Naive B cell (primary cell): ENCODE measurements at places on chromosomes 16 and 17. TPM values are rescaled to one million over a fixed set of nuclear protein-coding genes. Genes with fewer than 3 reads are reported as not detected.

DNA sequence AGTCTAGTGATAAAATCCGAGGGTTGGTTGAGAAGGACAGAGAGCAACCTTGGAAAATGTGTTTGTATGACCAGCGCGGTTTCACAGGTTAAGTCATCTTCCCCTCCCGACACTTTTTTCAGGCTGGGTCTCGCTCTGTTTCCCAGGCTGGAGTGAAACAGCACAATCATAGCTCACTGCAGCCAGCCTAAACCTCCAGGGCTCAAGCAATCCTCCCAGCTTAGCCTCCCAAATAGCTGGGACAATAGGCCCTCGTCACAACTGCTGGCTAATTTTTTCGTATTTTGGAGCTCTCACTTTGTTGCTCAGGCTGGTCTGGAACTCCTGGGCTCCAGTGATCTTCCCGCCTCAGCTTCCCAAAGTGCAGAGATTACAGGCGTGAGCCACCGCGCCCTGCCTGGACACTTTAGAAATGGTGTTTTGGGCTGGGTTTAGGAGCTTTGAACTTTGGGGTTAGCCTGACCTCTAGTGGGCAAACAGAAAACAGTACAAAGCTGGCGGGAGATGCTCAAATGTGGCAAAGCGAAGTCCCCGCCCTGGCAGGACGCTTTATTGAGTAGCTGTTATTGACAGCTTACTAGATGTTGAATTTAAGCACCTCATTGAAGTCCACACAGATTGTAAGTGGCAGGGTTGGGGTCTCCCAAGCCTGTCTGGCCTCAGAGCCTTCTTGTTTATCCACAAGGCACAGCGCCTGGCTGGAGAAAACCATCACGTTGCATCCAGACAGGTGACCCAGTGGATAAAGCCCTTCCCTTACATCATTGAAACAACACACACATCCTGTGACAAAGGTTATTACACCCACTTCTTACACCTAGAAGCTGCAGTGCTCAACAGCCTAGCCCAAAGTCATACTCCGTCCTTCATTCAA, 34.7 kb upstream of the RBBP6 start:
- no peak overlapping the region for H3K4me3 ChIP-seq
- H3K27me3 ChIP-seq = peaks cover 25% of the 10 kb centered on the region
- no peaks in the 10 kb centered on the region for H3K4me1 ChIP-seq
- no peaks in the 10 kb centered on the region for H3K36me3 ChIP-seq
- peak overlapping the region; percentile 37 for H3K27ac ChIP-seq
- peak; percentile 55 for DNase-seq

- no peaks in the 10 kb centered on the region for H3K27me3 ChIP-seq
- H3K4me1 ChIP-seq = peaks cover 6% of the 10 kb centered on the region
- no peak overlapping the region for H3K4me3 ChIP-seq
- DNase-seq = no peak
- H3K36me3 ChIP-seq = peaks cover 14% of the 10 kb centered on the region
Observed at GRCh38 chr16:50354629-50355456, 13.9 kb downstream of the BRD7 start.

DNA sequence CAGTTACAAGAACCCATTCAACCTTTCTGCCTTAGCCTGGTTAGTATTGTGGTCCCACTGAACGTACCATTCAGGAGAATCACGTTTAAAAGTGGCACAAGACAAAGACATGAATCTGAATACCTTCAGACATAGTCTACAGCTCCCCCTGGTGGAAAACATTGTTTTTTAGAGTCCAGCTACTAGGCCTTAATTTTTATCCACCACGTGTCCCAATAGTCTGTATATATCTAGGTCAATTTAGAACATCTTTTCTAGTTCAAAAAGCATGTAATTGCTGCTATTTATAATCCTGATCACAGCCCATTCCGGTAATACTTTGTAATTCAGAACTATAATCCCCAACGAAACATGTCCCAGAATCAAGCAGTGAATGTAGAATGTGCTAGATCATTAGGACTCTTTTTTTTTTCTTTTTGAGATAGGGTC, 13.7 kb upstream of the GUCY2D start:
- no peaks in the 10 kb centered on the region for H3K27me3 ChIP-seq
- peak overlapping the region; percentile 72 for H3K4me3 ChIP-seq
- DNase-seq = peak; percentile 77
- peak overlapping the region; percentile 29 for H3K27ac ChIP-seq
- peaks cover 11% of the 10 kb centered on the region for H3K4me1 ChIP-seq
- no peaks in the 10 kb centered on the region for H3K36me3 ChIP-seq

GRCh38 chr16:89040391-89040790, 53.3 kb upstream of the ACSF3 start:
- H3K27me3 ChIP-seq = peaks cover 17% of the 10 kb centered on the region
- H3K4me1 ChIP-seq = peaks cover 15% of the 10 kb centered on the region
- no peak overlapping the region for H3K4me3 ChIP-seq
- H3K36me3 ChIP-seq = no peaks in the 10 kb centered on the region
- H3K27ac ChIP-seq = no peak overlapping the region
- DNase-seq = no peak

GRCh38 chr17:45104029-45104428, 28.3 kb downstream of the PLCD3 start:
- H3K4me1 ChIP-seq = no peaks in the 10 kb centered on the region
- no peaks in the 10 kb centered on the region for H3K27me3 ChIP-seq
- no peak for DNase-seq
- no peak overlapping the region for H3K4me3 ChIP-seq
- peaks cover 9% of the 10 kb centered on the region for H3K36me3 ChIP-seq

DNA sequence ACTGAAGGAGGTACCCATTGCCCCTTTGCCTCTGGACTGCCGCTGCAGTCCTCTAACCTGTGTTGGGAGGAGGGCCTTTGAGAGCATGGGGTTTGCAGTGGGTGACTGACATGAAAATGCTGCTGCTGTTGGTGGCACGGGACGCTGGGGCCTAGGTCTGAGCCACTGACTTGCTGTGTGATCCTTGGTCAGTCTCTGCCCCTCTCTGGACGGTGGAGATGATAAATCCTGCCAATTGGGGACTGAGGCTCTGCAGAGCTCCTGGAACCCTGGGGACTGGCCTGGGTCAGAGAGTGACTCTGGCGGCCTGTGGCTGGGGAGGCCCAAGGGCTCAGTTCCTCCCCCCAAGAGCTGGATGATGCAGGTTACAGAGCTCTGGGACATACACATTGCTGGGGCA, 6.1 kb upstream of the PYDC1 start:
- no peak for DNase-seq
- H3K36me3 ChIP-seq = no peaks in the 10 kb centered on the region
- H3K27me3 ChIP-seq = peaks cover 20% of the 10 kb centered on the region
- no peak overlapping the region for H3K4me3 ChIP-seq

KIF2B gene
- polyA plus RNA-seq = not detected

SERPINF2 gene
- polyA plus RNA-seq = 0.59 TPM

HAS3 gene
- not detected for polyA plus RNA-seq

HSD11B2 gene
- polyA plus RNA-seq = not detected

GRCh38 chr16:71855937-71856662, 10.3 kb downstream of the ATXN1L start:
- H3K27ac ChIP-seq = peak overlapping the region; percentile 39
- no peak overlapping the region for H3K4me3 ChIP-seq
- peaks cover 7% of the 10 kb centered on the region for H3K36me3 ChIP-seq
- H3K27me3 ChIP-seq = no peaks in the 10 kb centered on the region
- DNase-seq = no peak
- peaks cover 48% of the 10 kb centered on the region for H3K4me1 ChIP-seq

KCNH4 gene
- polyA plus RNA-seq = 0.14 TPM

MMP2 gene
- not detected for polyA plus RNA-seq

GRCh38 chr17:41060052-41060604, at the start of gene KRTAP2-3:
TSS of gene KRTAP2-3 (minus strand) at chr17:41060114. CDS start at chr17:41060050, 64 bp downstream.
- no peaks in the 10 kb centered on the region for H3K36me3 ChIP-seq
- DNase-seq = no peak
- H3K27me3 ChIP-seq = peaks cover 39% of the 10 kb centered on the region
- peak within 1 kb of the TSS; percentile 29 for H3K27ac ChIP-seq
- no peak within 1 kb of the TSS for H3K4me3 ChIP-seq

GRCh38 chr16:29857133-29857760, 5.8 kb downstream of the CDIPT start:
- H3K4me3 ChIP-seq = no peak overlapping the region
- no peak overlapping the region for H3K27ac ChIP-seq
- peaks cover 13% of the 10 kb centered on the region for H3K4me1 ChIP-seq

DNA sequence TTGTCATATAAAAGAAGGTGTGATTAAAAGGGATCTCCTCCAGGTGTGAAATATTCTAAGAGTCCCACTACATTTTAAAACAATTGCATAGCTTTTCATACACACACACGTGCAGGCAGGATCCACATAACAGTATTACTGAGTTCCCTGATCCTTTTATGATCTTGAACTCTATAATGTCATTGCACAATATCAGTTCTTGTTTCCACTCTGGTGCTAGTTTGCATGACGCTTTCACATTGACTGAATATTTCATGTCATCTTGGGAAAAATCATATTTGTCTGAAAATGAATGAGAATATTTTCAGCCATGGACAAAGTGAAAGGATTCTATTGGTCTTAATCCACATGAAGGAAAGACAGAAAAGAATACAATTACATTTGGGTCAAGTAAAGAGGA, 703.8 kb downstream of the CDH8 start:
- no peak for DNase-seq
- H3K4me3 ChIP-seq = no peak overlapping the region
- no peaks in the 10 kb centered on the region for H3K36me3 ChIP-seq
- no peak overlapping the region for H3K27ac ChIP-seq
- H3K4me1 ChIP-seq = no peaks in the 10 kb centered on the region

DNA sequence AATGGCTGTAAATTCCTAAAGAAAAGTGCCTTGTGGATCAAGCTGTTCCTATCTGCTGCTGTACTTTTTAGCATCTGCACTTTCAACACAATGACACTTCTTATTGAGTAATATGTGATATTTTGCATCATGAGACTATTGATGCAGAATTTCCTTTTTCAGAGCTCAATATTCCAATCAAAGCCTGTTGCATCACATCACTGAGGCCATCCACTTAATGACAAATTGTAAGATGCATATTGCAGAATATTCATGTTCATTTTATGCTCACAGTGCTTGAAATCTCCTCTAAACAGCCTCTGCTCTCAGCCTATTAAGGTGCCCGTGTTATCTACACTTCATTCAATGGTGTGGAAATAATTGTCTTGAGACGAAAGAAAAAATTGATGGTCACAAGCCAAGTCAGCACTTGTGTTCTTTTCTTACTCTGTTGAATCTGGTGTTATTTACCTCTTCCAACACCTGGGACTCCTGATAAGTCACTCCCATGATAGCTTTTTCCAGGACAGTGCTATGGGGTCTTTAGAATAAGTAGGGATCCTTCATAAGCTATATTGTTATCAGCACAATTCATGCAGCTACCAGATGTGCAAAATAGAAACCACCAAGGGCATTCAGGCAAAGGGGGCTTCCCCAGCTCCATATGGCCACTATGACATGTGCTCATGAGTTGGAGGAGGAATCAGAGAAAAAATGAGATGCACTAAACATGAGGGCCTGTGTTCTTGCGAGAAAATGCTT, 9.3 kb upstream of the SKAP1 start:
- H3K4me1 ChIP-seq = peaks cover 73% of the 10 kb centered on the region
- peaks cover 19% of the 10 kb centered on the region for H3K36me3 ChIP-seq
- no peak overlapping the region for H3K27ac ChIP-seq

DNA sequence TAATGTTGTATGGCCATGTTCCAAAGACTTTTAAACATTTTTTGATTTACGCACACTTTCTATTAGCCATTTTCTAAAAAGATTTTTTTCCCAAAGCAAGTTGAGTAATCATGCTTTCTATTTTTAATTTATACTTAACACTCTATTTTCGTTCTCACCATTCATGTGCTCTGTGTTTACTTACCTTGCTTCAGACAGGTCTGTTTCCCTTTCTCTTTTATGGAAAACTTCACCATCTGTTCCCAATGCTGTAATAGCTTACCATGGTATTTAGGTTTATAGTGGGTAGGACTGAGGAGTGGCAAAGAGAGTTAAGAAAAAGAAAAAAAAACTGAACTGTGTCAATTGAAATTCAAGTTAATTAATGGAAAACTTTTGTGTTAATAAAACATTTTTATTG, 37.5 kb upstream of the KCNJ16 start:
- H3K4me1 ChIP-seq = no peaks in the 10 kb centered on the region
- H3K36me3 ChIP-seq = no peaks in the 10 kb centered on the region
- no peaks in the 10 kb centered on the region for H3K27me3 ChIP-seq
- no peak for DNase-seq
- no peak overlapping the region for H3K4me3 ChIP-seq
